Activated T-helper 9 cell treated with anti-CD3 and anti-CD28 coated beads, Interleukin-2, amount 50 U/mL, for 16 hours (primary cell): ENCODE measurements at places on chromosomes 2 and 18.

DNA sequence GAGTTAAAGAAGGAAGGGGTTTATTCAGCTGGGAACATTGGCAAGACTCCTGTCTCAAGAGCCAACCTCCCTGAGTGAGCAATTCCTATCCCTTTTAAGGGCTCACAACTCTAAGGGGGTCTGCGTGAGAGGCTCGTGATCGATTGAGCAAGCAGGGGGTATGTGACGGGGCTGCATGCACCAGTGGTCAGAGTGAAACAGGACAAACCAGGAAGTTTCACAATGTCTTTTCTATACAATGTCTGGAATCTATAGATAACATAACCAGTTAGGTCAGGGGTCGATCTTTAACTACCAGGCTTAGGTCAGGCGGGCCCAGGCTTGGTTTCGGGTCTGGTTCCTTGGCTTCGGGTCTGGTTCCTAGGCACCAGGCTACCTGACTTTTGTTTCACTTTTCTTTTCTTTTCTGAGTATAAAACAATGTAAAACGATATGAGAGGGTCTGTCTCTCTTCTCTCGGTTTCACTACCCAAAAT lies 30.1 kb upstream of the LIPG start:
- no peak for DNase-seq

DNA sequence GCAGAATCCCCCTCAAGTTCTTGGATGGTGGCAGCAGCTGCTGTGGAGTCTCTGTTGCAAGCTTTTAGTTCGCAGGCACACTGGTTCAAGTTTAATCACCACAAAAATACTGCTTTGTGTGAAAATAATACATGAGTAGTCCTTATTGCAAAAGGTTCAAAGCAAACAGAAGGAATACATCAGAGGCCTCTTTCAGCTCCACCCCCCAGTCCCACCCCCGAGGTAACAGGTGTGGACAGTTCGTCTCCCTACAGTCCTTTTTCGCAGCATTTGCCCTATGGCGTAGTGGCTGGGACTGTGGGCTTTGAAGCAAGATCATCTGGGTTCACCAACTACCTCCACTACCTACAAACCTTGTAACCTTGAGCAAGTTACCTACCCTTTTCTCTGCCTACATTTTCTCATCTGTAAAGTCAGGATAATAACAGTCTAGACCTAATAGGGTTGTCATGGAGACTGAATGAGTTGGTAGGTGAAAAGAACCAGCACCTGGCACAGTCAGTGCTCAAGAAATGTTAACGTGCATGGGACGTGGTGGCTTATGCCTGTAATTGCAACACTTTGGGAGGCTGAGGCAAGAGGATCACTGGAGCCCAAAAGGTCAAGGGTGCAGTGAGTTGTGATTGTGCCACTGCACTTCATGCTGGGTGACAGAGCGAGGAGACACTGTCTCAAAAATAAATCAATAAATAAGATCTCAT lies 61.7 kb downstream of the TCF7L1 start:
- DNase-seq: no peak

DNA sequence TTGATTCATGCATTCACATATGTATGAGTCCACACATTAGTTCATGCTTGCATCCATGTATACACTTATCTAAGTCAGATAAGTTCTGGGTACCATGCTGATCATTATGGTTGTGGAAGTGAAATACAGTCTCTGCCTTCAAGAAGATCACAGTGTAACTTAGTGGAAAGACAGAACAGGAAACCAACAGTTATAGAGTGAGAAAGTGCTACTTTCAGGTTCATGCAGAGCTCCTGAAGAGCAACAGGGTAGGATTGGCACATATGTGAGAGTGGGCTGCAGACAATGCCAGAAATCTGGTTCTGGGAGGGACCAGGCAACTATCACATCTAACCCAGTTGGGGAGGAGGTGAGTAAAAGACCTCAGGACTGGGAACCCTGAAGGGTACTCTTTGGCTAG lies 35.4 kb upstream of the PGAP1 start:
- DNase-seq: no peak

- DNase-seq: no peak
Measured at GRCh38 chr2:124080281-124081153, 55.4 kb downstream of the CNTNAP5 start.

DNA sequence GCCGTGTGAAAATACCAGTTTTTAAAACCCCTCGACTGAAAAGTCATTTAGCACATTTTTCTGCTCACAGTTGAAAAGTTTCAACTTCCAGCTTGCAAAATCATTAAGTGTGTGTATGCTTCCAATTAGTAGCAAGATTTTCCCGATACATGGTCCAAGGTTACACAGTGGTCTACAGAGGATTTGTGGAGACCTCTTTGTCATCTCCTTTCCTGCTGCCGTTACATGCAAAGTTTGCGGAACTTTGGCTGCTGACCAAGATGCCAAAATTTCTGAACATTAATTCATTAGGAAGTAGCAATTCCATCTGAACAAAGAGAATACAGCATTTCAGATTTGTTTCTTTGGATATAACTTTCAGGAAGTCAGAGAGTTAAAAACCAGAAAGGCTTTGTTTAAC lies 474.6 kb downstream of the PLCL1 start:
- no peak for DNase-seq

DNA sequence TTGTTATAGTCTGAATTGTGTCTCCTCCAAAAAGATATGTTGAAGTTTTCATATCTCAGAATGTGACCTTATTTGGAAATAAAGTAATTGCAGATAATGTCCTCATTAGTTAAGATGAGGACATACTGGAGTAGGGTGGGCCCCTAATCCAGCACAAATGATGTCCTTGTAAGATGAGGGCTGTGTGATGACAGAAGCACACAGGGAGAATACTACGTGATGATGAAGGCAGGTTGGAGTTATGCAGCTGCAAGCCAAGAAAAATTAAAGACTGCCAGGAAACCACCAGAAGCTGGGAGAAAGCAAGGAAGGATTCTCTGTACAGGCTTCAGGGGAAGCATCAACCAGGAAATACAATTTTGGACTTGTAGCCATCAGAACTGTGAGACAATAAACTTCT lies 58.3 kb upstream of the PNPT1 start:
- no peak for DNase-seq

- DNase-seq: no peak
Measured at GRCh38 chr2:45822272-45822630, 170.8 kb downstream of the PRKCE start.

- no peak for DNase-seq
Measured at GRCh38 chr2:152761214-152761613, 42.8 kb downstream of the ARL6IP6 start.

GRCh38 chr2:217179854-217180253 lies 320.0 kb upstream of the TNP1 start:
- DNase-seq: no peak

DNA sequence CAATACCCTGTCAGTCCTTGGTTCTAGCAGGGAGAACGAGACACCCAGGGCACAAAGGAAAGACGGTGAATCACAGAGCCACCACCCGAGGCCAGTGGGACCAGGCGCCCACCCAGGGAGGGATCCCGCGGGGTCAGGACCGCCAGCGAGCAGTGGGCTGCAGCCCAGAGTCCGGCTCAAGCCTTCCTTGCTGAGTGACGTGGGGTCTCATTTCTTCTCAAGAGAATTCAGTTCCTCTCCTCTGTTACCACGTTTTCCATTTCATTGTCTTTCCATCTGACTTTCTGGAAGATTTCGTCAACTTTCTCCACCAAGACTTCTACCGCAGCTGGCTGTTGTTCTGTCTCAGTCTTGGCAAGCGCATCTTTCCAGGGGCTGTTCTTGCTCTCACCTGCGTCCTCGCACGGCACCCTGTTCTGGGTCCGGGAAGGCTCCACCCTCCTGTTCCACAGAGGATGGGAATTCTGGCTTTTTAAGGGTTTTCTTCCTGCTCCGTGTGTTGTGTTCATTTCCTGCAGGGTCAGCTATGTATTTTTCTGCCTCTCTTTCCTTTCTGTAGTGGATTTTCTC lies 248.6 kb downstream of the NDUFA10 start:
- DNase-seq: no peak

- DNase-seq: no peak
Measured at GRCh38 chr2:203889944-203890343, 22.4 kb downstream of the CTLA4 start.

DNA sequence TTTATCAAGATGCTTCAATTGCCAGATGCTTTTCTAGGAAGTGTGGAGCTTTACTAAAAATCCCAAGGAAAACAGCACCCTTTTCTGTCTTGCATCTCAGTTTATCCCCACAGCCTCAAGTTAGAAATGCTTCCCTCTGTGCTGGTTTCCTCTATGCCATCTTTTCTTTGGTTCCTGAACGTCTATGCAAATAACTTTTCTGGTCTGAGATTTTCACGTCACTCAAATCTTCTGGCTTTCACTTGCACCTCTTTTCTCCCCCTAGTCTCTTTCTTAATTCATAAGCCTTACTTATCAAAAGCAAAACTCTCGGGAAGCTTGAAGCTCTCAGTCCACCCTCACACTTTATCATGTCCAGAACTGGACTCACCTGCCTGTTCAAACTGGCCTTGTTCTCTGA lies 33.9 kb downstream of the ARHGAP25 start:
- no peak for DNase-seq

DNA sequence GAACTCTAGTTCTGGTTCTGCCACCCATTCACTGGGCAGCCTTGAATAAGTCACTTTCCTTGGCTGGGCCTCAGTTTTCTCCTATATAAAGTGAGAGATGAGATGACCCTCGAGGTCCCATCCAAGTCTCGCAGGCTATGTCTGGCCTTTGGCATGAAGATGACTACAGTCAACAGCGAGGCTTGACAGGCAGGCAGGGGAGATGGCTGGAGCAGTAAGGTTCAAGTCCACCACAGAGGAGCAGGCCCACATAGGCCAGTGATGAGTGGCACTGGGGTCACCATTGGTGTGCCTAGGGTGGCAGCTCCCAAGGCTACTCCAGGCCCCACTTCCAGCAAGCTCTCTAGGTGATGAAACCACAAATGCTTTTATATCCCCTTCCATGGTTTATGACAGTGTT lies 161.4 kb downstream of the ZFP36L2 start:
- DNase-seq: no peak

DNA sequence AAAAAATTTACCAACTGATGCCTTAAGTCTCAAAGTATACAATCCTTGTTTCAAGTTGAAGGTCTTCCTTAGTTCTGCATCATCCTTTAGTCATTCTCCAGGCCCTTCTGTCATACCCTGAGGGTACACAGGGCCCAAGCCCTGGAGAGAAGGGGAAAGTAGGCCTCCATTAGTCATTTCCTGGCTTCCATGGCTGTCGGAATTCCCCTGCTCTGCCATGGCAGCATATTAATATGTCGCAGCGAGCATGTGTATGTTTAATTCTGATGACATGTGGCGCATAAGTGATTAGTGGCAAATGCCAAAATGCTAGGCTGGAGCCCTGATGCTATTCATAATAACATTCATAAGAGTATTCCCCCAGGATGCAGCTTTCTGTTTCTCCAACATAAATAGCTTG lies 22.1 kb downstream of the GPR39 start:
- DNase-seq: no peak

DNA sequence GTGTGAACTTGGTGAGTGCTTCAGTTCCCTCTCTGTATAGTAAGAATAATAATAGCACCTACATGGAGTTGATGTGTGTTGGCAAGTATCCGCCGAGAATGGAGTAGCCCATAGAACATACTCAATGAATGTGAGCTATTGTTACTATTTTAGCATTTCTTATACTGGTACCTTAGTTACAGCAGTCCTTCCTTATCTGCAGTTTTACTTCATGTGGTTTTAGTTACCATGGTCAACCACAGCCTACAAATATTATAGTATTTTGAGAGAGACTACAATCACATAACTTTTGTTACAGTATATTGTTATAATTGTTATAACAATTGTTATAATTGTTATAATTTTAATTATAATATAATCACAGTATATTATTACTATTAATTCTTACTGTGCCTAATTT lies 152.5 kb upstream of the RASGRP3 start:
- DNase-seq: no peak

DNA sequence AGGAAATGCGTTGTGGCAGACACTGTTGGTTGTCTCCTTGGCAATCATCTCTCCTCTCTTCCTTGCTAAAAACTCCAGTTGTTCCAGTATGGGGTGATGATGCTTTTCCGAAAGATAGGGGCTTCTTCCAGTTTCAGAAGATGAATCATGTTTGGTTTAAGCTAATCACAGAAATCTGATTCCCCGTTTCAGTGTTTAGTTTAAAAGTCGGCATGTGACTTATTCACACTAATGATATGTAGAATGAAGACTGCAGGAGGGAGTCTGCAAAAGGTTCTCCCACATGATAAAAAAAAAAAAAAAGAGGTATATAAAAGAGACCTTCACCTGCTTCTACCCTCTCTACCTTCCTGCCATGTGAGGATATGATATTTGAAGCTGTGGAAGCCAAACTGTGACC lies 239.0 kb upstream of the SIX2 start:
- DNase-seq: no peak
